Upper lobe of left lung (tissue), 6 donors: ENCODE measurements at places on chromosomes 7 and 10. TPM values are rescaled to one million over a fixed set of nuclear protein-coding genes. Genes with fewer than 3 reads are reported as not detected.

Gene PKD2L1
- 2.3 TPM for total RNA-seq

DNA sequence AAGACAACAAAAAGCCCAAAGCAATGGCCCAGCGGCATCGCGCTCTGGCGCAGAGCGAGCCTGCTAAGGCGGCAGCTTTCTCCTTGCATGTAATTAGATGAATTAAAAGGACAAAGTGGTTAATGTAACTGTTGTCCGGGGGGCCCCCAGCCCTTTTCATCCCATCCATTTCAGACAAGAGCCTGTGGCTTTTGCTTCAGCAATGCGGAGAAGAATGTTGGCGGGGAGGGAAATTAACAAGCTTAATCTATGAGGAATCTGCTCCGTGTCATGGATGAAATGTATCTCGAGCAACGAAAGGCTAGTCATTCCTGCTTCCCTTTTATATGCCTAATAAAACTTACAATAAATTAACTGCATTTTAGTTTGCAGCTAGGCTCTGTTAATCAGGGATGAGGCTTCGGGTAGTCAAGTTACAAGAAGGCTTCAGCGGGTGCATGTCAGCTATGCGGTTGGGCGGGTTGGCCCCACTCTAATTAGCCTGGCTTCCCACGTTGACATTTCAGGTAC is 203.3 kb downstream of the BUB3 start:
- no peak overlapping the region for H3K27ac ChIP-seq
- no peaks in the 10 kb centered on the region for H3K4me1 ChIP-seq
- no peak for DNase-seq

Gene NAT16
- not detected for total RNA-seq

DNA sequence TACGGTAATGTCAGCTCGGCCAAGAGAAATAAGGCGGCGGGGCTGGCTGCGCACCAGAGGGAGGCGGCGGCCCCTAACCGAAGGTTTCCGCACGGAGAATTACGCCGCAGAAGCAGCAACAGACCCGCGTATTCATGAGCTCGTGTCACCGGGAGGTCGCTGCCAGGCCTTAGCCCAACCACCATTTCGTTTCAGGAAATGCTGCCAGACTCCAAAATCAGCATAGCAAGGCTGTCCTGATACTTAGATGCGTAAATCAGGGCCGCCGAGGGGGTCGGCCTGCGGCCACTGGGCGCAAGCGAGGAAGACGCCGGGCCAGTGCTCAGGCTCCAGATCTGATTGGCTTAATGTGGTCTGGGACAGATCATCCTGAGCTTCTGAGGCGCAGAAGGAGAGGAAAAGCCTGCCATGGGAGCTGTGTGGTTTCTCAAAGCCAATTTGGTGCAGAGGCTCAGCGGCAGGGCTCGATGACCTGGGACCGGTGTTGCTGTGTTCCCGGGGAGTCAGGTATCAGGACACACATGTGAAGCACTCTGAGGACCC is 247.9 kb downstream of the BAMBI start:
- H3K27me3 ChIP-seq: no peaks in the 10 kb centered on the region
- no peak overlapping the region for H3K27ac ChIP-seq
- DNase-seq: peak; percentile 70
- H3K4me1 ChIP-seq: no peaks in the 10 kb centered on the region

DNA sequence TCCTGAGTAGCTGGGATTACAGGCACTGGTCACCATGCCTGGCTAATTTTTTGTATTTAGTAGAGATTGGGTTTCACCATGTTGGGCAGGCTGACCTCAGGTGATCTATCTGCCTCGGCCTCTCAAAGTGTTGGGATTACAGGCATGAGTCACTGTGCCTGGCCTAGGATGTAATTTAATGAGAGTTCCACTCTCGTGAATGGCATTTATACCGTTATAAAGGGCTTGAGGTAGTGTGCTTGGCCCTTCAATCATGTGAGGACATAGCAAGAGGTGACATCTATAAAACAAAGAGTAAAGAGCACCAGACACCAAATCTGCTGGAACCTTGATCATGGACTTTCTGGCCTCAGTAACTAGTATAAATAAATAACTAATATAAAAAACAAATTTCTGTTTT is 93.5 kb upstream of the PPP1R9A start:
- no peak for DNase-seq
- H3K27me3 ChIP-seq: no peaks in the 10 kb centered on the region
- no peaks in the 10 kb centered on the region for H3K4me1 ChIP-seq
- no peak overlapping the region for H3K27ac ChIP-seq
- no peaks in the 10 kb centered on the region for H3K36me3 ChIP-seq
- no peak overlapping the region for H3K4me3 ChIP-seq

DNA sequence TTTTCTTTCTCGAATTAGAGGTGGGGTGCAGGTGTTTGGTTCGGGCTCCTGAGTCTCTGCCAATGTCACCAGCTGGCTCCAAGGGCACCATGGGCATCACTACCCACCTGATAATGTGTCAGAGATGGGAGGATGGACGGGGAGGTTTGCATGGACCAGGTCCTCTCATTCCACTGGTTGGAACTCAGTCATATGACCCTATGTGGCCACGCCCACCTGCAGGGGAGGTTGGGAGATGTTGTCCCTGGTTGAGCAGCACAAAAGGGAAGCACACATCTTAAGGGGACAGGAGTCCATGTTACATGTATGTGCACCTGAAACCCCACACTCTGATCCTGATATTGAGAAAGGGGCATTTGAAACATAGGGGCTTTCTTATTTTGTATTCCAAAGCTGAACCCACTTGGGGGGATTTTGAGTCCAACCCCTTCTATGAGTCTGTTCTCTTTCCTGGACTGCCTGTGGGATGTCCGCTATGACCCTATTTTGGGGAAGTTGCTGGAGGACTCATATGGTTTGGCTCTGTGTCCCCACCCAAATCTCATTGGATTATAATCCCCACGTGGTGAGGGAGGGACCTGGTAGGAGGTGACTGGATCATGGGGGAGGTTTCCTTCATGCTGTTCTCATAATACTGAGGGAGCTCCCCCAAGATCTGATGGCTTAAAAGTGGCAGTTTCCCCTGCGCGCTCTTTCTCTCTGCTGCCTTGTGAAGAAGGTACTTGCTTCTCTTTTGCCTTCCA is 66.9 kb upstream of the BAIAP2L1 start:
- no peaks in the 10 kb centered on the region for H3K36me3 ChIP-seq
- H3K4me1 ChIP-seq: peaks cover 5% of the 10 kb centered on the region
- DNase-seq: no peak
- no peak overlapping the region for H3K27ac ChIP-seq
- H3K27me3 ChIP-seq: no peaks in the 10 kb centered on the region

DNA sequence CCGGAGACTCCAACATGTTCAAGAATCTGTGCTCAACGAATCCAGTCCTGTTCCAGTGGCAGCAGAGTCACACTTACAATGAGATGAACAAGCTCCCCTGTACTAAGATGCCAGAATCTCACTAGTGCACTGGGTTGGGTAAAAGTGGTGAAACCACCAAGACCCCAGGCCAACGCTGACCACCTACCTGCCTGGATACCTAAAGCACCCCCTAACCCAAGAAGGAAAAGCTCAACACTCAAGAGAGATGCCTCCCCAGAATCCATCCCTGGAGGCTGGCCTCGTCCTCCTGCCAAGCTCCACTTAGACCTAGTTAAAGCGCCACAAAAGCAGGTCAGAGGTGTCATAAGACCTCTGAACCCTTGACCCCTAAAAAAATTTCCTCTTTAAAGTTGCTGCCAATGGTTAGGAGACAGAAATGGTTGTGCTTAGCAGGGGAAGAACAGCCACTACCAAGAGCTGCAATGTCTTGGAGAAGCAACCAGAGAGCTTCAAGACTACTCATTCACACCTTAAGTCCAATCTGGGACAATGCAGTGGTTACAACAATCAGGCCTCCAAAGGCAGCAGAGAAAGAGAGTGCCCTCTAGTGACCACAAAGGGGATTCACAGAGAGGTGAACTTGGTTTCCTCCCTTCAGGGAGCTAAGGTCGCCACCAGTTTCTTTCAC is 94.6 kb upstream of the MACROH2A2 start:
- no peaks in the 10 kb centered on the region for H3K4me1 ChIP-seq
- no peaks in the 10 kb centered on the region for H3K36me3 ChIP-seq
- H3K27me3 ChIP-seq: no peaks in the 10 kb centered on the region
- DNase-seq: no peak

Gene ABCC2
- total RNA-seq: 2.5 TPM

DNA sequence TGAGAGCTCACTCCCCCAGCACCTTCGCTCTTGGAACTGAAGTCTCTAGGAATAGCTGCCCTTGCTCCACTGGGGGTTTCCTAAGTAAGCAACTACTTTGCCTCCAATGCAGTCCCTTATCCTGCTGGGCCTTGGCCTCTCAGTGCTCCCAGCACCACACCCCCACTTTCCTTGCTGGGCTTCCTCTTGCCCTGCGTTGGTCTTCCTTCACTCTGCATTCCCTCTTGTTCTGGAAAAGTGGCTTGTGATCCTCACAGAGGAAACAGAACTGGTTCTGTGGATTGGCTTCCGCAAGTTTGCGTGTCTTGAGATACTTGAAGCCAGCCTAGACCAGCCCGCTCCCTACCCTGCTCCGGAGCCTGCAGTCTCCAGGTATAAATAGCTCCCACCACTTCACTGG is 6.4 kb downstream of the NKX2-3 start:
- no peak for DNase-seq
- H3K27ac ChIP-seq: no peak overlapping the region
- H3K27me3 ChIP-seq: peaks cover 39% of the 10 kb centered on the region
- H3K36me3 ChIP-seq: no peaks in the 10 kb centered on the region

Gene GNGT1
- total RNA-seq: not detected

DNA sequence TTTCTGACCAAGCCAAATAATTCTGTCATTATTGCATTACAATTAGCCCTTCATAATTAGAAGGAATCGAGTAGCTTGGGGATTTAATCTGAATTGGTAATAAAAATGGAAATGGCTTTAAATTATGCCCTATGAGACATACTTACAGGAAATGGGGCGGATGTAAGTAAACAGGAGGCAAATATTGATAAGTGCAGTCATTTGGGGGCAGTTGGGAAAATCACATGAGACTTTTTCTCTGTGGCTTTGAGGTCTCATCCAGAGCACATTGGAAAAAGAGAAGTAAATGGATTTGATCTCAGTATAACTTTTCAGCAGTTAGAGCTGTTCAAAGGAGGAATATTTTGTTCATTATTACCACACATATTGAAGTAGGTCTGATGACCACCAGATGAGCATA is 307.8 kb upstream of the POM121L12 start:
- no peak overlapping the region for H3K4me3 ChIP-seq
- no peak for DNase-seq
- no peaks in the 10 kb centered on the region for H3K36me3 ChIP-seq
- H3K27me3 ChIP-seq: no peaks in the 10 kb centered on the region

DNA sequence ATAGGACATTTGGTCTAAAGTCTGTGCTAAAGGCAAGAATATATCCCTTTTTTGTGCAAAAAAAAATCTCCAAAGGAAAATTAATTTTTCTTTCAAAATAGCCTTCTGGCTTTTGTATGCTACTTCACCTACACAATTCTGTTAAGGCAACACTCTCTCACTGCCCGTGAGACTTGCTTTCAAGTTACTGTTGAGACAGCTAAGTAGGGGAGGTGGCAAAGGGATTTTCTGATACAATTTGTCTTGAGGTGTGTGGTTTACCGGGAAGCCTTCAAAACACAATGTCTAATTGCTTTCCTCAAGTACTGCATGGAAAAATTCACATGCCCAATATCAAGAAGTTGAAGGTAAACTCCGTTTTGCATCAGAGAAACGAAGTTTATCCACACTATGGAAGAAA is 50.8 kb upstream of the RSU1 start:
- no peaks in the 10 kb centered on the region for H3K36me3 ChIP-seq
- no peaks in the 10 kb centered on the region for H3K4me1 ChIP-seq
- no peak for DNase-seq

Gene SLC39A12
- 1.9 TPM for total RNA-seq

Gene CROT
- total RNA-seq: 8.0 TPM

DNA sequence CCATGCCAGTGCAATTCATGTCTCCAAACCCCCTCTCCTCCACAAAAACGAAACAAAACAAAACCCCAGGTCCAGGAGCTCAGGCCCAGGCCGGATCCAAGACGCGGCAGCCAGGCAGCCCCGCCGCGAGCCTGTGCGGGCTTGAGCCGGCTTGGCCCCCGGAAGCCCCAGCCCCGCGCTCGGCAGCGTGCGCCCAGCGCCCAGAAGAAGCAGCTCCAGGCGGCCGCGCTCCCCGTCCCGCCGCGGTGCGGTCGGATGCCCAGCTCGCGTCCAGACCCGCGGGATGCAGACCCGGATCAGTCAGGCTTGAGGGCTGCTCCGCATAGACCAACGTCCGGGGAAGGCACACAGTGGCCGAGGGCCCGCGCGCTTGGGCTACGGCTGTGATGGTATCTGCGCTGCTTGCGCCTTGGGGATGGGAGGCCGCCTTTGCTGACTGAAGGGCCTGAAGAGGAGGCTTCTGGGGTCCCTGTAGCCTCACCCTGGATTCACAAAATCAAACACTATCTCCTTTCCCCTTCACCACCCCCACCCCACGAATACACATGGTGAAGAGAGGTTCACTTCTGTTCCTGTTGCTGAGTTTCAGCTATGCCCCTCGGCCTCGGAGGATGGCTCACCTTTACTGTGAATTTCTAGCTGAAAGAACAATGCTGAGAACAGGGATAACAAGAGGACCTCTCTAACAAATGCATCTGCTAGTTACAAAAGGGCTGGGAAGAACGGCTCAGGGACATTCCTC is 79.9 kb upstream of the EN2 start:
- peak overlapping the region; percentile 16 for H3K4me3 ChIP-seq
- H3K4me1 ChIP-seq: peaks cover 56% of the 10 kb centered on the region
- peaks cover 26% of the 10 kb centered on the region for H3K27me3 ChIP-seq
- no peaks in the 10 kb centered on the region for H3K36me3 ChIP-seq
- no peak for DNase-seq

DNA sequence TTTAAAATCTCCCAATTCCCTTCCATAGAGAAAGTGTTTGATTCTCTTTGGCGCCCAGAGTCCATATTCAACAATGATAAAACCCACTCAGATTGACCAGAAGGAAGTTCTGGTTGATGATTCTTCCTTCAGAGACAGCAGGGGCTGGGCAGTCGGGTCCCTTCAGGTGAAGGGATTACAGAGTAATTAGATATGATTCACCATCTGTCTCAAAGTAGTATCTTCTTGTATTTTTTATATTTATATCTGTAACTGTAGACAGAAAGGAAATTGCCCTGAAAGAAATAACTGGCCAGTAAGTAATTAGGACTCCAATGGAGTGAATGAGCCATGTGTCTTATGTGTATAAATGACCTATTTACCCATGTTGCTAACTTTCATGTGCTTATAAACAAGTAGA is 156.0 kb downstream of the PLCE1 start:
- no peak overlapping the region for H3K4me3 ChIP-seq
- no peak for DNase-seq
- H3K4me1 ChIP-seq: no peaks in the 10 kb centered on the region
- no peaks in the 10 kb centered on the region for H3K27me3 ChIP-seq
- no peak overlapping the region for H3K27ac ChIP-seq
